ENCODE measurements at places on chromosomes 7 and 10.

- DNase-seq = no peak
These were observed 37.1 kb downstream of the MASTL start for GRCh38 chr10:27192284-27192683.

DNA sequence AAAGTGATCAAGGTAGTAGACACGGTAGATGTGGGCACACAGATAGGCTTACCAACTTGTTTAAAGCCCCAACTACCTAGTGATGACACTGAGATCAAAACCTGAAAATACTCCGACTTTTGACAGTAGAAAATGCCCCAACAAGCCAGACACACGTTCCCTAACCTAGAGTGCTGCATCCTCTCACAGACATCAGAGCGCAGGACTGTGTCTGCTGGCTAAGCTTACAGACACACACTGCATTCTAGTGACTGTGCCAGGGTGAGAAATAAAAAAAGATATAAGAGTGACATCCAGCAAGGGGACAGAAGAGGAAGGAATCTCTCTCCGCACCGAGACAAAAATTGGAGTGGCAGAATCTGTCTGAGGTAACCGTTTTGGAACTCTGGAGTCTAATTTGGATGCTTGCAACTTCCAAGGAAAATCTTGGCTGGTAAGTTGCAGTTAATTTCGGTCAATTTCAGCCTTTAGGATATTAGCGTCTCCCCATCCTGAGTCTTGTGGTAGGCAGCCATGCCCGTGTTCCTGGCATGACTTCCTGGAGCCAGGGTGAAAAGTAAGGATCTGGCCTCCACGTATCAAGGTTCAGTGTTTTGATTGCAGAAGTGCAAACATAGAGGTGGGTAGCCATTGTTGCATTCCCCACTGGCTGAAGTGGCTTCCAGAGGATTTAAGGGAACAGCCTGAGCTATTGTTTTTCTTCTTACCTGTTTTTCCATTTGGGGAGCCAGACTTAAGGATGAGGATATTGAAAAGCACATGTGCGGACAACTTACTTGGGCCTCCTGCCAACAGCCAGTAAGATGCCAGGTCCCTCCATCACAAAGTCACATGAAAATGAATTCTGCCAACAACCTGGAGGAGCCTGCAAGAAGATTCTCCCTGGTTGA, 124.1 kb downstream of the SMURF1 start:
- DNase-seq = no peak

DNA sequence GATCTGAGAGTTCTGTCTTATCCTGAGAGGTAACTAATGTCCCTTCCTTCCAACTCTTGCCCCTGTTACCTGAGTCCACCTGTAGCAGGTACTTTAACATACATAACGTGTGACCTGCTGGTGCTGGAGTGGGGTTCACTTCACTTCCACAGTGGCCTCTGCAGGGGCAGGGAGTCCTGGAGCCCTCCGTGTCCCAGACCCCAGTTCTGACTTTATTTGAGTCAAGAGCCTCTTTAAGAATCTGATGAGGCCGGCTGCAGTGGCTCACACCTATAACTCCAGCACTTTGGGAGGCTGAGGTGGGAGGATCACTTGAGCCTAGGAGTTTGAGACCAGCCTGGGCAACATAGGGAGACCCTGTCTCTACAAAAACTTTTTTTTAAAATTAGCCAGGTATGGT, 117.0 kb upstream of the RET start:
- DNase-seq = no peak

DNA sequence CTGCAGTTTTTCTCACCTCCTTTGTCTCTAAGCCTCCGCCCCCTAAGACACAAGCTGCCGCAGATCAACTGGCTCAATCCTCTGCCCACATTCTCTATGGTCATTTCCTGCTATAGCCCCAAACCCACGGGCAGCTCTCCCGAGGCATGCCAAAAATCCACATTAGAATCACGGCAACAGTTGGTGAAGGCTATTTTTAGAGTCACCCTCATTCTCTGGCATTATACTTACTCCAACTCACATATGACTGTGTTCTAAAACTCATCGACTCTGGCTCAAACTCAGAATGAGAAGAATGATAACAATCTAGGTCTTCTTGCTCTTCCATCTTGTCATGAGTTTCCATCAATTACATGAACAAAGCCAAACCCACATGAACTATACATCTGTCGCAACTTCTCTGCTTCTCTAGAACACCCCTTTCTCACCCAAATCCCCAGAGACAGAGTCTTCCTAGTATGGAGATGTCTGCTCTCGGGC, 10.9 kb upstream of the KIAA1549 start:
- no peak for DNase-seq

GRCh38 chr7:28280516-28280915, 99.9 kb upstream of the JAZF1 start:
- DNase-seq = no peak

All from forelimb muscle (tissue), 1 donor.